ENCODE measurements at places on chromosomes 16 and 17.
A peak's percentile ranks its signal among the peaks of the same experiment; 100 is the strongest.

GRCh38 chr16:87734644-87735043 is 31.1 kb downstream of the KLHDC4 start:
- no peak for DNase-seq

DNA sequence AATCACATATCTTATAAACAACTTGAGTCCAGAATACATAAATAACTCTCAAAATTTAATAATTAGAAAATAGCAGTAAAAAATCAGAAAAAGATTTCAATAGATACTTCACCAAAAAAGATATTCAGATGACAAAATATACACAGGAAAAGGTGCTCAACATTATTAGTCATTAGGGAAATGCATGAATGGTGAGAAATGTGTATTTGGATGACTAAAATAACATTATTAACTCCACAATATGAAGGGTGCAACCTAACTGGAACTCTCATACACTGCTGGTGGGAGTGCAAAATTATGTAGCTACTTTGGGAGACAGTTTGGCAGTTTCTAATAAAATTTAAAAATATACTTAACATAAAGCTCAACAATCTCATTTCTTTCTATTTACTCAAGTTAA is 262.3 kb upstream of the AXIN2 start:
- DNase-seq = no peak

GRCh38 chr16:1036166-1036565 is 36.4 kb upstream of the SSTR5 start:
- DNase-seq = no peak

GRCh38 chr17:2484876-2485275 is 26.8 kb downstream of the METTL16 start:
- DNase-seq = peak; percentile 57

DNA sequence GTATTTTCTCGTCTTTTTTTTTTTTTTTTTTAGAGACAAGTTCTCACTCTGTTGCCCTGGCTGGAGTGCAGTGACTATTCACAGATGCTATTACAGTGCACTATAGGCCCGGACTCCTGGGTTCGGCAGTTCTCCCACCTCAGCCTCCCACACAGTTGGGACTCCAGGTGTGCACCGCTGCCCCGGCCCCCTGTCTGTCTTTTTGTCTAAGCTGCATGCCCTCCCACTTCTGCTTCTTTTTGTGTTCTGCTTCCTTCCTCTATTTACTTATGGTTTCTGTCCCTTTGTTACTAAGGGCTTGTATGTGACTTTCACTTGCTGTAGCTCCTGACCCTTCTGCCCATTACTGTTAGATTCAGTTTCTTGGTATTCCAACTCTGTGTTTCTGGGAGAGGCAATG is 20.5 kb downstream of the SLC7A6 start:
- no peak for DNase-seq

- DNase-seq = no peak
Measured at GRCh38 chr16:370979-371514, 709 bp upstream of the MRPL28 start.

- DNase-seq = peak; percentile 67
Measured at GRCh38 chr17:17723354-17724261, 42.4 kb downstream of the RAI1 start.

DNA sequence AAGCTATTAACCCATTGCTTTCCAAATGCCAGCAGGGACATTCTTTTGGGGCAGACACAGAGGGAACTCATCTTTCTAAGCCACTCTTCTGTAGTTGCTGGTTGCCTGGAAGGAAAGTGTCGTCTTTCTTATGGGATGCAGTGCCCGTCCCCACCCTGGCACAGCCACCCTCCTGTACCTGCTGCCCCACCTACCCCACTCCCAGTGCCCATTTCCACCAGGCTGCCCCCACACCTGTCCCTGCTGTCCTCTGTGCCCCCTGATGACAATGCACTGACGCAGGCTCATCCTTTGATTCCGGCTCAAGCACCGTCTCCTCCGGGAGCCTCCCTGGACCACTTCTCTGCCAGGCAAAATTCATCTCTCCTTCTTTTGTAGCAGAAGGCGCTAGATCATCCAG is 190.4 kb upstream of the CDH5 start:
- no peak for DNase-seq

DNA sequence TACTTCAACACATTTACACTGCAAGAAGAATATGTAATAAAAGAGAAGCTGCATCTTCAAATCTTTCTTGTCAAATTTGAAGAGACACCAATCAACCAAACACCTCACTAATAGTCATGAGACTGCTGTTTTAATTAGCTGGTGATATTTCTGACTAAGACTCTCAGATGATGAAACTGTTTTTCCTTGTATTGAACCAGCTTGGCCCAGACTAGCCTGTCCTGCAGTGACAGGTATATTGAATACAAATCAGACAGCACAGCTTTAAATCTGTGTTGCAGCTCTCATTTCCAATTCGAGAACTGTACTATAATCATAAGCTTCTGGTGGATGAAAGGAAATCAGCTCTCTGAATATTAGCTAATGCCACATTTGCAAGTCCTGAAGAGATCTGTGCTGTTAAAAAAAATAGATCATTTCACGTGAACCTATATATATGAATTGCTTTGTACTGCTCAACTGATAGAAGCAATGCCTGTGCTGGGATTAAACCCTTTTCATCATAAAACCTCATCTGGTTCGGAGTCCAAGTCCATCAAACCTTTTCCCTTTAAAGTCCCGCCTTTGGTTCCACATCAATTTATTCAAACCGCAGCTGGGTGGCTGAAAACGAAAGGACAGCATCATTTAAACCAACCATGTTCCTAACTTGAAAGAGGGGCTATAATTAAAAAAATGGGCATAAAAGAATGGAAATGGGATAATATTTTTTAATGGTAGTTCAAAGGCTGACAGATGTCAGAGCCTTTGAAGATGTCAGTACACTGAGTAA is 306.2 kb downstream of the CEP112 start:
- DNase-seq = no peak

GRCh38 chr17:66340720-66341119 is 38.3 kb downstream of the PRKCA start:
- DNase-seq = no peak

DNA sequence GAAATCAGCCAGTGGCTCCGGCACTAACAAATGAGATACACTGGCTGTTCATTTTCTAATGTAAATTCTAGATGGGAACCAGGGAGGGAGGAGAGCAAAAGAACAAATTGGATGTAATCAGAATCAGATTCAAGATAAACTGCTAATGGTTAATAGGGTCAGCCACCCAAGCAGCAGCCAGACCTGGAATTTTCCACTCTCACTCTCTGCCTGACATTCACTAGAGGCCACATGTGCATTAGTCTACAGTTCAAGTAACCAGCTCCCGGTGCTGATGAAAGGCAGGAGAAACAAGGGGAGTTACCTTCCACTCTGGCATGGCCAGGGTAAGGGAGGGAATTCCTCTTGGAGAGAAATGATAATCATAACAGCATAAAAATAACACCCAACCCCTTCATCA is 597.7 kb downstream of the TOX3 start:
- DNase-seq = no peak

DNA sequence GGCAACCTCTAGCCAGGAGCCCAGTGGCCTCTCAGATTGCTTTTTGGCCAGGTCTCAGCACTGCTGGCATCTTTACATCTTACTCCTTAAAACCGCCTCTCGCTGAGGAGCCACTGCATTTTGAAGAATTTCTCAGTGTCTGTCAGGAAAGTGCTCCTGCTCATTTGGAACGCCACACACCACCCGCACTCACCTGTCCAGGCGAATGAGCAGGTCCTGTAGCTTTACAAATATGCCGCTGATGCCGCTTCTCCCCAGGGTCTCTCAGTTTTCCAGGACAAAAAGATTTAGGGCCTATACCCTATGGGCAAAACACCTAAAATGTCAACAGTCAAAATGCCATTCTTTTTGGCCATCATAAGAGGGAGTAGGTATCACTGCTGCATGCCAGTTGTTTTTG is 22.1 kb downstream of the CYB561 start:
- DNase-seq = no peak

- DNase-seq = no peak
Measured at GRCh38 chr16:56517206-56517605, 2.6 kb downstream of the BBS2 start.

GRCh38 chr17:80981062-80981902 is 10.4 kb upstream of the CHMP6 start:
- DNase-seq = no peak

DNA sequence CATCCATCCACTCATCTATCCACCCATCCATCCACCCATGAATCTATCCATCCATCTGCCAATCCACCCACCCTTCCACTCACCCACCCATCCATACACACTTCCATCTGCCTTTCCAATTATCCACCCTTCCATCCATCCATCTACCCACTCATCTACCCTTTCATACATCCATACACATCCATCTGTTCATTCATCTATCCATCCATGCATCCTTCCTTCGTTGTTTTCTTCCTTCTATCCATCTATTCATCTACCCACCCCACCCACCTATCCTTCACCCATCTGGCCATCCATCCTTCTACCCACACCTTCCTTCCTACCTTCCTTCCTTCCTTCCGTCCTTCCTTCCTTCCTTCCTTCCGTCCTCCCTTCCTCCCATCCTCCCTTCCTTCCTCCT is 106.1 kb downstream of the WWOX start:
- DNase-seq = no peak

GRCh38 chr17:44176257-44176656 is 5.8 kb downstream of the ASB16 start:
- no peak for DNase-seq

DNA sequence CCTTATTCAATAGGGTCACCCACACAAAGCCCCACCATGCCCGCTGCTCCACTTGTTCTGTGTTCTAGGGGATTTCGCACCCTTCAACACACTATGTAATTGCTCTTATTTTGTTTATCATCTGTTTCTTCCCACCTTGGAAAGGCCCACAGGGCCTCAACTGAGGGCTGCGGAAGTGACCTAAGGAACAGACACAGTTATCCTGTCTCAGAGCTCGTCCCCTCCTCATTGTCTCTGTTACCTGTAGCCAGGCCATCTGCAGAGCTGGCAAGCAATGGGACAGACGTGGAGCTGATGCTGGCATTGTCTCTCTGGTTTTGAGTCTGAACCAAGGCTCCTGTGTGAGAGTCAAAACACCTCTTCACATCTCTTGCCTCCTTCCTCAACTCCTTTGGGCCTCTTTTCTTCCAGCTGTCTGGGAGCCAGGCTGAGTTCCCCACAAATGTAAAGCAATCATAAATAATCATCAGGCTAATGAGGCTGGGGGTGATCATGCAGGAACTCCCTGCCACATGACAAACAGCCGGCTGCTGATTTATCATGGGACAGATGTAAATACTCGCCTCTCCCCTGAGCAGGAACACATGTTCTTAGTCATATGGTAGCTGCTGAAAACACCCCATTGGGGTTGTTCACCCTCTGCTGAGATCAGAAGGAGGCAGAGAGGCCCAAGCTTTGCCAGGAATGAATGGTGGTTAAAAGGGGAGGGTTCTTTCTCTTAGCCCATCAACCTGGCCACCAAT is 71.9 kb downstream of the AXIN2 start:
- DNase-seq = no peak

DNA sequence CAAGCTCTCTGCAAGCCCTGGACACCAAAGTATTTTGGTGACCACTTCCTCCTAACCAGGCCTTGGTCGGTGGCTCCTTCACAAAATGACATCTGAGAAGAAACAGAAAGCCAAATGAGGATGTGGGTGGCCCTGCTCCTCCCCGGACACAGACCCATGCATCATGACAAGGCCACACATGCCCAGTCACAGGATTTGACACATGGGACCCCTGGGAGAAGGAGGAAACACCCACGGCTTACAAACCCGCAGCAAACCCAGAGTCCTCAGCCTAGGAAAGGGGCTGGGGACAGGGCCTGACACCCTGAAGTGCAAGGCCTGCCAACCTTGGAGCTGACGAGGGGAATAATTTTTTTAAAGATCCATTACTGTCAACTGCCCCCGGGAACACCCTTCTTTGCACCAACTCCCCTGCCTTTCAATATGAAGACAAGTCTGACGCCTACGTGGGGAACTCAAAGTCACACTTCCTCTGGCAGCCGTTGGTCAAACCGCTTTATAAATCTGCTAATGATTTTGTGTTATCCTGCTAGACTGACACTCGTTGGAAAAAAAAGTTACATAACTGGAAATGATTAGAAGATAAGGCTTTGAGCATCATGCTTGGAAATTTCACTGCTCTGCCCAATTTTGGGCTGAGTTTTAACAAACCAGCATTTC is 41.3 kb downstream of the GAS7 start:
- no peak for DNase-seq

DNA sequence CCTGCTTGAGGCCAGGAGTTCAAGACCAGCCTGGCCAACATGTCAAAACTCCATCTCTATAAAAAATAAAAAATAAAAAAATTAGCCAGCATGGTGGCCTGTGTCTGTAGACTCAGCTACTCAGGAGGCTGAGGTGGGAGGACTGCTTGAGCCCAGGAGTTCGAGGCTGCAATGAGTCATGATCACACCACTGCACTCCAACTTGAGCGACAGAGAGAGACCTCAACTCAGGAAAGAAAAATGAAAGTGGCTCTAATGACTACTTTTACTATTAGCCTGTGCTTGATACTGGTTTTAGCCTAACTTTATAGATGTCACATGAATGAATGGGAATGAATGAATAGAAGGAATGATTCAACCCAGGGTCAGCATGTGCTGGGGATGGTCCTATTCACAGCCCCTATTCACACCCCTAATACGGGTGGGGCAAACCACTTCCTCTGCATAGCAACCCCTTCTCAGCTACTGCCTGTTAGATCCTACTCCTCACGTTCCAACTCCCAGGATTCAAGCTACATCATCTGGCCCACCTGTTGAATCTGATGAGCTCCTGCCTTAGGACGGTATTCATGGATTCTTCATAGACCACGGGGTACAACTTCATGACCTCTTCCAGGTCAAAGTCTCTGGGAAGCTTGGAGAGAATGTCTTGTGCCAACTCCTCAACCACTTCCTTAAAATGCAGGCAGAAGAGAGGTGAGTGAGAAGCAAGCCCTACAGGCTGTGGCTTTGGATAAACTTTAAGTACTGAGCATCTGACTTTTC is 40.5 kb downstream of the LYRM1 start:
- no peak for DNase-seq

DNA sequence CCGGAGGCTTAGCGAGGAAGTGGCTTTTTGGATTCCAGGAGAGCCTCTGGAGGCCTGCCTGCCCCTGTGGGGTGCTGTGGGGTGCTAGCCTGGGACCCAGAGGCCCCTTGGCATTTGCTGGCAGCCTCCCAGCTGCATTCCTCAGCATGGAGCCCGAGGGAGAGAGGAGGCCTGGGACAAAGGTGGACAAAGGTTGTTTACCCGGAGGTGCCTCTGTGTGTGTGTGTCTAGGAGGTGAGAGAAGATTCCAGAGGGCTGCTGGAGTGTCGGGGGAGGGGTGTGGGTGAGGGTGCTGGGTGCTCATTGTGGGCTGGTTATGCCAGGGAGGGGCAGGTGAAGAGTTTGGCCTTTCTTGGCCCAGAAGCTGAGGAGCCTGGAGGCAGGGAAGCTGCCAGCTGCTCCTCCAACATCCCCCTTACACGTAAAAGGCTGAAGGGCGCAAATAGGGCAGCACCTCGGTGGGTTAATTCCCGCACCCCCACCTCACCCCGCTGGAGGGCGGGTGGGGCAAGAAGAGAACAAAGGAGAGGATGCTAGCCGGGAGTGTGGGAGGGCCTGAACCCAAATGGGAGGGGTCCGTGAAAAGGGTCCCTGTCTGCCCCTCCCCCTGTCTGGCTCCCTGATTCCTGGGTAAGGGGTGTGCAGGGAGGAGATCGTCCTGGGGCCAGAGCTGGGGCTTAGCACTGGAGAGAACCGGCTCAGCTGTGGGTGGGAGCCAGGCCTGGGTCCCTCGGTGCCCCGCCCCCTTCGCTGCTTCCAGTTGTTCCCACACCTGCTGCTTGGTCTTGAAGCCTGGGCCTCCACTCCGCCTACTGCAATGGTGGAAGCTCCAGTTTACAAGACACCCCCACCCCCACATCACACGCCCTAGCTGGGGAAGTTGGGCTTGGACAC is 9.9 kb downstream of the HEXIM2 start:
- no peak for DNase-seq
